Hepatocyte (in vitro differentiated cells): ENCODE measurements at places on chromosomes 4 and X. TPM values are rescaled to one million over a fixed set of nuclear protein-coding genes. Genes with fewer than 3 reads are reported as not detected.

- no peaks in the 10 kb centered on the region for H3K27me3 ChIP-seq
- H3K4me1 ChIP-seq: peaks cover 24% of the 10 kb centered on the region
- no peak overlapping the region for H3K27ac ChIP-seq
- DNase-seq: no peak
- H3K4me3 ChIP-seq: no peak overlapping the region
- H3K36me3 ChIP-seq: no peaks in the 10 kb centered on the region
Measured at GRCh38 chr4:156966836-156967235, 4.8 kb downstream of the PDGFC start.

DNA sequence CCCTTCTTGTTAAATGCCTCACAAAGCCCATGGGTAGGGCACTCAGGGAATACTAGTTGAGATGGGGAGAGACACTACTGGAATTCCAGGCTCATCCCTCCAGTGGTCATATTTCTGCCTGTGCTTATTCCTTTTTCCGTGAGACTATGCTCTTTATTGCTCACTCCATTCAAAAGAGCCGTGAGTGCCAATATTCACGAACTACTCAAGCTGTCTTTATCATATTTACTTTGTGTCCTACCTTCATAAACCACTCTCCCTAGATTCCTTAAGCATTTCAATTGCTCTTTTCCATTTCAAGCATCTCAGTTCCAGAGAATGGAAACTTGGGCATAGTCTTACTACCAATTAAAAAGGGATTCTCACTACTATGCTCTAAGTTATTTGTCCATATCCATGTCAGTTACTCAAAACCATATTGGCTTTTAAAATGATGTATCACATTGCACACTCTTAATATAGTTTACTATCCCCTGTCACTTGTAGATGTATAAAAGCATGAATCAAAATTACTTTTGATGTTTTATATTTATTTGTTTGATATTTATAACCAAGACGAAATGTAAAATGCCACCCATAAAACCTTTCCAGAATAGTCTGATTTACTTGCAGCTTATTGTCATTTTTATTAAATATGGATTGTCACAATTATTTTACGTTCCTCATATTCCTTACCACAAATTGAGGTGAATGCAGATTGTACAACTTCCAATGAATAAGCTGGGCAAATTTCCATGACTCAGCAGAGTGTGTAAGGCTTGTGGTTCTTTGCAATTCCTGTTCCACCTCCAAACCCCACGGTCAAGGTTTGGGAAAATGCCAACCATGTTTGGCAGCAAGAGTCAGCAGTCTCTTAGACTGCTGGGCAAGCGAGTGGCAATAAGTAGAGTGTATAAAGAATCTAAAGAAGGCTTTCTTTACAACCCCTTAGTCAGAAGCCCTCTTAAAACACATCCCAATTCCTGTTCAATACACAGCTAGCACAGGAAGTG is 24.4 kb downstream of the ENOX2 start:
- no peaks in the 10 kb centered on the region for H3K27me3 ChIP-seq
- H3K4me3 ChIP-seq: no peak overlapping the region
- no peaks in the 10 kb centered on the region for H3K4me1 ChIP-seq
- DNase-seq: no peak
- no peak overlapping the region for H3K27ac ChIP-seq

- H3K27me3 ChIP-seq: no peaks in the 10 kb centered on the region
- no peaks in the 10 kb centered on the region for H3K4me1 ChIP-seq
- no peak for DNase-seq
Measured at GRCh38 chr4:161655148-161655547, 508.7 kb downstream of the FSTL5 start.

GRCh38 chr4:25155947-25156346 is 4.3 kb downstream of the SEPSECS start:
- no peaks in the 10 kb centered on the region for H3K36me3 ChIP-seq
- H3K27ac ChIP-seq: no peak overlapping the region
- H3K4me1 ChIP-seq: no peaks in the 10 kb centered on the region
- no peak overlapping the region for H3K4me3 ChIP-seq
- DNase-seq: no peak

GRCh38 chr4:130186931-130187330 is 1091.0 kb downstream of the C4orf33 start:
- no peaks in the 10 kb centered on the region for H3K27me3 ChIP-seq
- no peak for DNase-seq
- H3K4me1 ChIP-seq: no peaks in the 10 kb centered on the region
- no peak overlapping the region for H3K4me3 ChIP-seq
- H3K36me3 ChIP-seq: no peaks in the 10 kb centered on the region

- no peaks in the 10 kb centered on the region for H3K36me3 ChIP-seq
- no peak overlapping the region for H3K27ac ChIP-seq
- no peak overlapping the region for H3K4me3 ChIP-seq
- no peaks in the 10 kb centered on the region for H3K27me3 ChIP-seq
- no peaks in the 10 kb centered on the region for H3K4me1 ChIP-seq
Measured at GRCh38 chrX:150517303-150517910, 51.0 kb upstream of the MTM1 start.

DNA sequence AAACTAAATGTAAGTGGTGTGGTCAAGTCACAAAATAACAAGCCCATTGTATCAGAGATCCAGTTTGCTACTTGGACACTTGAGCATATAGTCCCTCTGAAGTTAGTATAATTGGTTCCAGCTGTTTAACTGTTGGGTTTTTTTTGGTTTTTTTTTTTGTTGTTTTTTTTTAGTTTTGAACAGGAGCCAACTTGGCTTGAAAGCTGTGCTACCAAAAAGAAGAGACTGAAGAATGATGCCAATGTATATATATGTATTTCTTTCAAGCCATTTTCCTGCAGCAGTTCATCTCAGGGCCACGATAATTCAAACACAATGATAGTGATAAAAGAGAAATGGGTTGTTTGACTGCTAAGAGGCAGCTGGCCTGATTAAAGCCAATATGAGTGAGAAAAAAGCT is 138.3 kb downstream of the PCDH18 start:
- peaks cover 4% of the 10 kb centered on the region for H3K4me1 ChIP-seq
- DNase-seq: no peak
- H3K27me3 ChIP-seq: no peaks in the 10 kb centered on the region

GRCh38 chrX:20244931-20245330 is 21.8 kb downstream of the RPS6KA3 start:
- H3K4me1 ChIP-seq: no peaks in the 10 kb centered on the region
- H3K27me3 ChIP-seq: no peaks in the 10 kb centered on the region

GRCh38 chrX:150759568-150760416 is 66.6 kb downstream of the MTMR1 start:
- H3K4me1 ChIP-seq: no peaks in the 10 kb centered on the region
- no peaks in the 10 kb centered on the region for H3K27me3 ChIP-seq
- no peak overlapping the region for H3K27ac ChIP-seq
- H3K36me3 ChIP-seq: no peaks in the 10 kb centered on the region
- DNase-seq: no peak

DNA sequence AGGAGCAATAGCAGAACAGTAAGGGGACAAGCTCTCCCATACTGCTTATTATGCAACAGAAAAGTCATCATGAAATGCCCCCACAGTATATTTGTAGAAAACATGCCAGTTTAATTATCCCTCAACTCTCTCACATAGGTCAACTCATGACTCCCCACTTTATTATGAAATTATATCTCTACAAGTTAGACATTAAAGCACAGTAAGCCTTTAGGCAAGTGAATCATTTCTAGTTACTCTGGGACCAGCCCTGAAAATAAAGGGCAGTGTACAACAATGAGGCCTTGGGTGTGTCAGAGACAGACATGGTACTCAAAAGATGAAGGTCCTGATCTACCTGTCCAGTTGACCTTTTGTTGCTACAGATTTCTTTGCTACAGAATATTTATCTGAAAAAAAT is 191.9 kb downstream of the FBXW7 start:
- H3K27me3 ChIP-seq: no peaks in the 10 kb centered on the region
- H3K36me3 ChIP-seq: no peaks in the 10 kb centered on the region
- H3K27ac ChIP-seq: no peak overlapping the region

DNA sequence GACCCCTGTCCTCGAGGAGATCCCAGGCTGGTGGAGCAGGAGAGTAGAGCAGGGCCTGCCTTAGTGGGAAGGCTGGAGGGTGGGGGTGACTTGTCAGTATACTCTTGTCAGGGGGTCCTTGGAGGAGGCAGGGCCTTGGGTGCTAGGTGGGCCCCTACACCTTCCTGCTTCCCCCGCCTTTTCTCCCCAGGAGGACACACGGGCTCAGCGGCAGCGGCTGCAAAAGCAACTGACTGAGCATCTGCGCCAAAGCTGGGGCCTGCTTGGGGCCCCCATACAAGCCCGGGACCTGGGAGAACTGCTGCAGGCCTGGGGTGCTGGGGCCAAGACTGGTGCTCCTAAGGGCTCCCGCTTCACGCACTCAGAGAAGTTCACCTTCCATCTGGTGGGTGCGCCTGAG is 11.3 kb downstream of the CCDC22 start:
- H3K4me1 ChIP-seq: no peaks in the 10 kb centered on the region
- no peak for DNase-seq
- no peak overlapping the region for H3K27ac ChIP-seq
- H3K27me3 ChIP-seq: no peaks in the 10 kb centered on the region

GRCh38 chrX:12269484-12269883 is 131.2 kb downstream of the FRMPD4 start:
- no peaks in the 10 kb centered on the region for H3K36me3 ChIP-seq
- H3K27me3 ChIP-seq: no peaks in the 10 kb centered on the region
- H3K4me3 ChIP-seq: no peak overlapping the region
- no peaks in the 10 kb centered on the region for H3K4me1 ChIP-seq
- H3K27ac ChIP-seq: no peak overlapping the region
- DNase-seq: no peak

GRCh38 chr4:85610450-85610849 is 135.5 kb downstream of the ARHGAP24 start:
- no peak overlapping the region for H3K4me3 ChIP-seq
- no peaks in the 10 kb centered on the region for H3K4me1 ChIP-seq
- DNase-seq: no peak
- no peaks in the 10 kb centered on the region for H3K27me3 ChIP-seq

DNA sequence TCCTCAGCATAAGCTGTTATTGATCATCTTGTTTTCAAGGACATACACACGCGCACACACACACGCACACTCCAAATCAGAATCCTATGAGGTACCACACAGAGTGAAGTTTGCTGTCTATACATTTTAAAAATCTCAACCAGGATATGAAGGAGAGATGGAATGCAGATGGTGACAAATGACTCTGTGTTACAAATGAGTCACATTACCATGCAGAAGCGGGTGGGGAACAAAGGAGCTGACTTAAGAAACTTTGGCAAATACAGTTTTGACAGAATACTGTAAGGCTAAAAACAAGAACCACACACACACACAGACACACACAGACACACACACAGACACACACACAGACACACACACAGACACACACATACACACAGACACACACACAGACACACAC is 81.7 kb downstream of the RELL1 start:
- H3K4me1 ChIP-seq: peaks cover 9% of the 10 kb centered on the region
- no peak for DNase-seq
- H3K27ac ChIP-seq: no peak overlapping the region

GRCh38 chr4:14132301-14132700 is 504.8 kb upstream of the BOD1L1 start:
- no peak for DNase-seq
- H3K4me3 ChIP-seq: no peak overlapping the region
- no peaks in the 10 kb centered on the region for H3K4me1 ChIP-seq
- H3K36me3 ChIP-seq: no peaks in the 10 kb centered on the region
- H3K27me3 ChIP-seq: no peaks in the 10 kb centered on the region
- no peak overlapping the region for H3K27ac ChIP-seq

DNA sequence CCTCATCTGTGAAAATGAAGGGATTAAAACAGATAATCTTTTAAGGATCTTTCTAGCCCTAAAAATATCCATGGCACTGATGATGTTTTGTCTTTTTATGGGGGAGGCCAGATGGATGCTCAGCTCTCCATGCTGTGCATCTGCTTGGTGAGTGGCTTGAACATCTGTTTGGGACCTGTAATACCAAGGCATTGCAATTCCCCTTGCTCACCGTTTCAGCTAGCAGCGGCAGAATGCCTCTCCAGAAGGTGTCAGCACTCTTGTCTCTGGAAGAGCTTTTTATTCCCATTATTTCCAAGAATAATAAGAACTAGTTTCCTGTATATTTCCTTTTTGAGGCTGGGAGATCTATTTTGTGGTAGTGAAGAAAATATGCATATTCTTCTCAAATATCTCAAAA is 151.9 kb upstream of the ANK2 start:
- H3K36me3 ChIP-seq: no peaks in the 10 kb centered on the region
- no peaks in the 10 kb centered on the region for H3K27me3 ChIP-seq
- H3K4me1 ChIP-seq: peaks cover 12% of the 10 kb centered on the region
- no peak overlapping the region for H3K27ac ChIP-seq
- DNase-seq: no peak

DNA sequence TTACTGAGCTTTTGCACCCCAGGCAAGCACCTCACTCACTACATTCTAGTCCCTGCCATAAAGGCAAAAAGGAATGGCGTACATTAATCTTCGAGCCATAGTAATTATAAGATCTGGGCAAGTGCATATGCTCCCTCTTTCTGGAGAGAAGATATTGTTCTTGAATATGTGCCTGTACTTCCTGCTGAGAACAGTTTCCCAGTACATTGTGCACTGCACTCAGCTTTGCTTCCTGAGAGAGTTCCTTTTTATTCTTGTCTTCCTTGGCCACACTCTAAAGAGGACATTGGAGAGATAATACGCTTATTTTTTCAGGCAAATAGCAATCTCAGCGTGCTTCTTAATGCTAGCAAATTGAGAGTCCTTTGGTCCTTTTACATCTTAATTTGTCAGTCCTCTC is 909.0 kb upstream of the PCDH10 start:
- no peak for DNase-seq
- no peaks in the 10 kb centered on the region for H3K4me1 ChIP-seq
- H3K4me3 ChIP-seq: no peak overlapping the region
- no peaks in the 10 kb centered on the region for H3K27me3 ChIP-seq
- H3K27ac ChIP-seq: no peak overlapping the region

DNA sequence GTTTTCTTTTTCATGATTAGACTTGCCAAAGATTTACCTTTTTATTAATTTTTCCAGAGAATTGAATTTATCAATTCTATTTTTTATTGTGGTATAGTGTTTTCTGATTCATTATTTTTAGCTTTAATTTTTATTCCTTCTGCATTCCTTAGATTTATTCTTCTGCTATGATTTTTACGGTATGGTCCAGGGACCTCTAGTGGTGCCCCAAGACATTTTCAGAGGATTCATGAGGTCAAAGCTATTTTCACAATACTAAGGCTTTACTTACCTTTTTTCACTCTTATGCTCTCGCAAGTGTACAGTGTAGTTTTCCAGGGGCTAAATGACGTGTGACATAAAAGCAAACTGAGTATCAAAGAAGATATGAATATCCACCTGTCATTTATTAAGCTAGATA is 8.0 kb downstream of the RADX start:
- no peak overlapping the region for H3K27ac ChIP-seq
- H3K4me3 ChIP-seq: no peak overlapping the region
- no peaks in the 10 kb centered on the region for H3K27me3 ChIP-seq
- H3K36me3 ChIP-seq: no peaks in the 10 kb centered on the region
- no peaks in the 10 kb centered on the region for H3K4me1 ChIP-seq
- no peak for DNase-seq

- H3K4me3 ChIP-seq: no peak overlapping the region
- no peaks in the 10 kb centered on the region for H3K4me1 ChIP-seq
- no peaks in the 10 kb centered on the region for H3K36me3 ChIP-seq
- DNase-seq: no peak
- no peaks in the 10 kb centered on the region for H3K27me3 ChIP-seq
- no peak overlapping the region for H3K27ac ChIP-seq
Measured at GRCh38 chrX:57353472-57354132, 67.1 kb downstream of the FAAH2 start.

GRCh38 chr4:17189401-17189720 is 290.9 kb upstream of the LDB2 start:
- no peaks in the 10 kb centered on the region for H3K36me3 ChIP-seq
- no peak overlapping the region for H3K4me3 ChIP-seq
- no peak overlapping the region for H3K27ac ChIP-seq

UBE2A gene
- total RNA-seq: 48.9 and 54.5 TPM in 2 replicates

GRID2 gene
- total RNA-seq: 2.4 and 3.5 TPM in 2 replicates

GIMD1 gene
- total RNA-seq: not detected in 2 replicates

CITED1 gene
- total RNA-seq: 2.9 TPM in 1 of 2 replicates, not detected in the other

SPIN2B gene
- total RNA-seq: 8.0 and 9.1 TPM in 2 replicates

IGSF1 gene
- 15.1 and 16.7 TPM in 2 replicates for total RNA-seq

JADE3 gene
- total RNA-seq: 17.3 and 18.6 TPM in 2 replicates

GPRIN3 gene
- total RNA-seq: 2.6 and 3.0 TPM in 2 replicates
